Activated naive CD4-positive, alpha-beta T cell treated with anti-CD3 and anti-CD28 coated beads for 36 hours (primary cell): ENCODE measurements at places on chromosomes 7 and 10.

DNA sequence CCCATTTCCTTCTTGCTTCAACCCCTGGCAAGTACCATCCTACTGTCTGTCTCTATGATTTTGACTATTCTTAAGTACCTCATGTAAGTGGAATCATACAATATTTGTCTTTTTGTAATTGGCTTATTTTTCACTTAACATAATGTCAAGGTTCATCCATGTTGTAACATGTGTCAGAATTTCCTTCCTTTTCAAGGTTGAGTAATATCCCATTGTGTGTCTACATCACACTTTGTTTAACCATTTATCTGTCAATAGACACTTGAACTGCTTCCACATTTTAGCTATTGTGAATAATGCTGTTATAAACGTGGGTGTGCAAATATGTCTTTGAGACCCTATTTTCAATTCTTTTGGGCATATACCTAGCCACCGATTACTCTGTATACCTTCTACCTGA, 14.0 kb upstream of the CDK14 start:
- DNase-seq, result no peak

GRCh38 chr10:34813626-34814222, 1.4 kb downstream of the PARD3 start:
- no peak for DNase-seq

- DNase-seq, result peak; percentile 81
Measured at GRCh38 chr10:100148353-100149211, 37.2 kb downstream of the ERLIN1 start.

- DNase-seq, result no peak
Measured at GRCh38 chr7:140745266-140746058, 49.0 kb downstream of the NDUFB2 start.

DNA sequence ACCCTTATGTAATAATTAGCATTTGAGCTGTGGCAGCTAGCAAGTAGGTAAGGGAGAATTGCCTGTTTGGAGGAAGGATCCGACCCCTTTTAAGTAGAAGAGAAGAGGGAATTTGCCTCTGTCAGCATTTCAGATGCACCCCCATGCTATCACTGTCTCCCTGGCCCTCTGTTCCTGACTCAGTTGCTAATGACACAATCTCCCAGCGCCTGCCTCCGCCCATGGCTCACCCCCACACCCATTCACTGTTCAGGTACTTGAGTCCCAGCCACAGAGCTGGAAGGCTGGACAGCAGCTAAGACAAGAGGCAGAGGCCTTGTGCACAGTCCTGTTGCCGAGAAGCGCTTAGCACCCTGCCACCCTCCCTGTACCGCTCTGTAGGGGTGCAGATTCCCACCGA, 512.3 kb upstream of the GALNT17 start:
- DNase-seq, result no peak

GRCh38 chr10:123857616-123858015, 34.0 kb downstream of the CPXM2 start:
- no peak for DNase-seq

GRCh38 chr7:98831641-98832221, 38.1 kb downstream of the TMEM130 start:
- peak; percentile 62 for DNase-seq
